ENCODE measurements at places on chromosomes 13 and 19.

GRCh38 chr13:87080100-87080779 is 590.9 kb upstream of the SLITRK5 start:
- DNase-seq, result no peak

DNA sequence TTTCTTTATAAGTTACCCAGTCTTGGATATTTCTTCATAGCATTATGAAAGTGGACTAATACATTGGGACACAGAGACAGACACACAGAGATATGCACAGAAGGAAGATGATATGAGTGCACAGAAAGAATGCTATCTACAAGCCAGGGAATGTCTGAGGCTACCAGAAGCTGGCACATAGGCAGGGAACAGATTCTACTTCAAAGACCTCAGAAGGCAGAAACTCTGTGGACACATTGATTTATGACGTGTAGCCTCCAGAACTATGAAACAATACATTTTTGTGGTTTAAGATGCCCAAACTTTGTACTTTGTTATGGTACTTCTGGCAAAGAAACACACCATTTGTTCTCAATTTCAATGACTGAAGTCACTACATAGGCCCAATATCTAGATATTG is 556.7 kb downstream of the PCDH9 start:
- DNase-seq, result peak; percentile 83

- DNase-seq, result no peak
Observed at GRCh38 chr13:55245005-55245644, 1895.6 kb upstream of the PRR20A start.

DNA sequence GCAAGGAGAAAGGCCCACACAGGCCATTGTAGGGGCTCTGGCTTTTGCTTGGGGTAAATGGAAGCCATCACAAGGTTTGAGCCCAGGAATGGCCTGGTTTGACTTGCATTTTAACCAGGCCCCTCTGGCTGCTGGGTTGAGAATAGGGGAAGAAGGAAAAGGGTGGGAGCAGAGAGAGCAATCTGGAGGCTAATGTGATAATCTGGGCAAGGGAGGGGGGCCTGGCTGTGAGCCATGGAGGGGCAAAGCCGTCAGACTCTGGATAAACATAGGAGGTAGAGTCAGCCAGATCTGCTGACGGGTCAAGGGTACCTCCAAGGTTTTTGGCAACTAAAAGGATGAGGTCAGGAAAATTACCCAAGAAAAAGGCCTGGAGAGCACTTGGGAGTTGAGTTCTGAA is 41.6 kb downstream of the RFX2 start:
- DNase-seq, result no peak

DNA sequence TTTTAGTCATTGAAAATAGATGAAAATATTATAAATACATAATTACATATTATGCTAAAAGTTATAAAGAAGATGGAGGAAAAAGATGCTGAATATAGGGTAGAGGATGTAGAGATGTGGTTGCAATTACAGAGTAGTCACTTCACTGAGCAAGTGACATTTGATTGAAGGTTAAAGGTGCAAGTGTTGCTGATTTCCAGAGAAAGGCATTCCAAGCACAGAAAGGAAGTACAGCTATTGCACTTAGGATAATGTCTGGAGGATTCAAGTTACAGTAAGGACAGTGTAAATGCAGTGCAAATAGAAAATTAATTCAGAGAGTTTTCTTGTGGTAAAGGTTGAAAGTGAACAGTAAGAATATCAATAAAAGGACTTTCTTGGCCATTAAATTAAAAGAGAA is 1721.8 kb downstream of the PCDH9 start:
- no peak for DNase-seq

DNA sequence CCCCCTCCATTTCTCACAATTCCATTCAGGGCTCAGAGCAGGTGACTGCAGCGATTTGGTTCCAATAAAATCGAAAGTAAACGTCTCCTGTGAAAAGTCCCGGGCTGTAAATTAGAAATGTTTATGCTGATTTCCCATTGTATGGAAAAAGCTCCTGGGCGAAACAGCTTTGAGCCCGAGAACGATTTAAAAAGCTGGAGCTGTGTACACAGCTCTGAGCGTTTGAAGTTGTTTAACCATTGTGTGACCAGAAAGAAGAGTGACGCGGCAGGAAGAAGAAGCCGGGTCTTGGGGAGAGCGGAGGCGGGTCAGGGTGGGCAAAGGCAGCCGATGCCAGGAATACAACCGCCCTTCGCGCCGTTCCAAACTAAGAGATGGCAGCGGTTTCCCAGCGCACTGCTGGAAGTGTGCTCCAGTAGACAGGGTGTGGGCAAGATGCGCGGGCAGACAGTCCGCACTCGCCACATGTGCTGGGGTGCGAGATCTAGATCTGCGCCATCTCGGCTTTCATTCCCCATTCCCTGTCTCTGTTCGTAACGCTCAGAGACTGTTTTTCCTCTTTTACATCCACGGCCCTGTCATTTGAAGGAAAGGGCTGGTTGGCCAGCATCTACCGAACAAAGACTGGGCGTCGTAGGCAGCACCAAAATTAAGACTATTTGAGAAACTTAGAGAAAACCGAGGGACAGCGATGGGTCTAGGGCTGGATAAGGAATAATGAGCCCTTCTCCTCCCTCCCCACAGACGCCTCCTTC is 960 bp upstream of the GSX1 start:
- DNase-seq, result no peak

DNA sequence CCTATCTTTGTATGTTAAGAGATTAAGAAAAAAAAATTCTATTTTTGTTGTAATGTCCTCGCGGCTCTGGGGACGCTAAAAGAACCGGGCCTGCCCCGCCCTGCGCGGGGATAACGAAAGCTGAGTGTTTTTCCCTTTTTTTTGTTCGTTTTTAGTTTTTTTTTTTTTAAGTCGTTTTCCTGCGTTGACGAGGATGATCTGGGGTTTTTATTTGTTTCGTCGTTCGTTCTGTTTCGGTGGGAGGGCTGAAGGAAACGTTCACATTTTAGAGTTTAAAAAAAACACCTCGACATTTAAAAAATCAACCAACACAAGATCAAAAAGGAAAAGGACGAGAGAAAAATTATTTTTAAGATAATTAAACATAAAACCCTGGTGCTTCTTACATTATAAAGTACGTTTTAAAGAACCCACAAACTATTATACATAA is 5.6 kb downstream of the LYL1 start:
- no peak for DNase-seq

DNA sequence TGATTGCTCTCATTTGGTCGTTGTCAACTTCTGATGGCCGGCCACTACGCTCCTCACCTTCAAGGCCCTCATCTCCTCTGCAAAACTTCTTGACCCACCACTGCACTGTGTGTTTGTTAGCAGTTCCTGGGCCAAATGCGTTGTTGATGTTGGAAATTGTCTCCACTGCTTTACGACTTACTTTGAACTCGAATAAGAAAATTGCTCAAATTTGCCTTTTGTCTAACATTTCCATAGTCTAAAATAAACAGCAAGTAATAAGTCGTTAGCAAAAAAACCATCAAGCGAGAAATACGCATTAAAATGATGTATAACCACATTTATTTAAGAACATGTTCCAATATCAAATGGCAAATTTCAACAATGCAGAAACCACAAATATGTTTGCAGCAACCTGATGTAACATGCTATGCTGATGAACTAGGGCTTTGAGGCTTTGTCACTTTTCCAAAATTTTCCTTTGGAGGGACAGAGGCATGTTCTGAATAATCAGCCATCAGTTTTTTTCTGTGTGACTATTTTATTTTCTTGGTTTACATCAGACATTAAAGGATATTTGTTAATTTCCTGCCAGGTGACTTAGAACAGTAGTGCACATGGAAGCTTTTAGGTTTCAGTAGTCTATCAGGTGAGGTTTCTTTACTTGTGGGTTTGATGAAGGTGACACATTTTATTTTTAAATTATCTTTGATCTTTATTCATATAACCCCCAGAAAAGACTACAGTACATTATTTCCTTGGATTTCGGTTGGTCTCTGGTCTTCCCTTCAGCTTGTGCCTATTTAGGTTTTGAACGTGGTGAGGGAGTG is 74.7 kb upstream of the TEX29 start:
- DNase-seq, result peak; percentile 88

DNA sequence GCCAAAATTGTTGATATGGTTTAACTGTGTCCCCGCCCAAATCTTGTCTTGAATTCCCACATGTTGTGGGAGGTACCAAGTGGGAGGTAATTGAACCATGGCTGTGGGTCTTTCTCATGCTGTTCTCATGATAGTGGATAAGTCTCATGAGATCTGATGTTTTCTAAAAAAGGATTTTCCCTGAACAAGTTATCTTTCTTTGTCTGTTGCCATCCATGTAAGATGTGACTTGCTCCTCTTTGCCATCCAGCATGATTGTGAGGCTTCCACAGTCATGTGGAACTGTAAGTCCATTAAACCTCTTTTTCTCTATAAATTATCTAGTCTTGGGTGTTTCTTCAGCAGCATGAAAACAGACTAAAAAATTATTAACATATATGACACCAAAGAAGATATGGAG is 986.7 kb upstream of the MIR17HG start:
- no peak for DNase-seq

DNA sequence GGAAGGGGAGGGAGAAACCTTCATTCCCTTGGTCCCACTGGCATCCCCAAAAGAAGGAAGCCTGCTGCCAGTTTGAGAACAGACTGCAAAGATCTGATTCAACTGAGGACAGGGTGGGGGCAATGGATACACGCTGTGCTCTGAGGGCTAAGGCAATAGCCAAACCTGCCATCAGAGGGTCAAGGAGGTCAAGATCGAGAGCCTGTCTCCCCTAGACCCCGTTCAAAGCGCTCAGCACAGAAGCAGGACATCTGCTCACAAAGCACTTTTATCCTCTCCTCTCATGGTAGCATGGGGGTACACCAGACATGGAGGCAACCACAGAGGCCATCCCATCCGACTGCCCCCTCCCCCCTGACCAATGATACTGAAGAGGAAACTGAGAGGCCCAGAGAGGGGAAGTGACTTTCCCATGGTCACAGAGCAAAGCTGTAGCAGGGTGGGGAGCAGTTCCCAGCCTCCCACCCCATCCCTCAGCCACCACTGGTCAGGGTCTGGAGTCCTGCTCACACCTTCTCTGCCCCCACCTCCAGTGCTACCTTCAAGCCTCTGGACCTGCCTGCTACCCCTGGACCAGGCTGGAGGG is 11.1 kb downstream of the POU2F2 start:
- no peak for DNase-seq

- peak; percentile 51 for DNase-seq
Observed at GRCh38 chr19:45768655-45768983, 433 bp downstream of the SIX5 start.

GRCh38 chr13:110027470-110028240 is 241.3 kb upstream of the IRS2 start:
- DNase-seq, result no peak

Data from fibroblast of skin of abdomen (primary cell).